ENCODE measurements at places on chromosomes 6 and 20.

- no peak for DNase-seq
These were observed 207.7 kb upstream of the DTNBP1 start for GRCh38 chr6:15870333-15871043.

DNA sequence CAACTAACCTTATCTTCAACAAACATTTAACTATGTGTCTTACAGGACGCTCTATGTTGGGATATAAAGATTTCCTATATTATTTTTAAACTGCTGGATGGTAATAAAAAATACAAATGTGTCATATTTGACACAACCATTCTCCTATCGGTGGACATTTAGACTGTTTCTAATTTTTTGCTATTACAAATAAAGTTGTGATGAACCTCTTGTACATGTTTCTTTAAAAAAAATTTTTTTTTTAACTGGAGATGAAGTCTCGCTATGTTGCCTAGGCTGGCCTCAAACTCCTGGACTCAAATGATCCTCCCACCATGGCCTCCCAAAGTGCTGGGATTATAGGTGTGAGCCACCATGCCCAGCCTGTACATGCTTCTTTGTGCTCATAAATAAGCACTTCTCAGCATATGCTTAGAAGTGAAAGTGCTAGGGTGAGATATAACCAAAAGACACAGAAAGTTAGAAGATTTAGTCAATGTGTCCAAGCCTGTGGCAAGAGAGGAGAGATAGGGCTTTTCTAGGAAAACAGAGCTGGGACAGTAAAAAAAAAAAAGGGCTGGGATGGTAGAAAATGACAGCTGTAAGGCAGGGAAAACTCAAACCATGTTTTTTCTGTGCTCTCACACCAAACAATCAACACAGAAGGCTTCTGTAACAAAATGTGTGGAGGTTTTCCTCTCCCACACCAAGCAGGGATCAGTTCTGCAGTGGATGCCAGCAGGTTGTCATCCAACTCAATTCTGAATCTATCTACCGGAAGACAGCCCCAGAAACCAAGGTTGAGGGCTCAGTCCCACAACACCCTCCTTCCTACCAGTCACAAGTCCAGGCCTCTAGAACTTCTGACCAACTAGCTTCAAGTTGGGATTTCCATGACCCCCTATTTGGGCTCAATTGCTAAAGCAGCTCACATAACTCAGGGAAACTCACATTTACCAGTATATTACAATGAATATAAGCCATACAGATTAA is 70.0 kb upstream of the SMIM29 start:
- DNase-seq: no peak

DNA sequence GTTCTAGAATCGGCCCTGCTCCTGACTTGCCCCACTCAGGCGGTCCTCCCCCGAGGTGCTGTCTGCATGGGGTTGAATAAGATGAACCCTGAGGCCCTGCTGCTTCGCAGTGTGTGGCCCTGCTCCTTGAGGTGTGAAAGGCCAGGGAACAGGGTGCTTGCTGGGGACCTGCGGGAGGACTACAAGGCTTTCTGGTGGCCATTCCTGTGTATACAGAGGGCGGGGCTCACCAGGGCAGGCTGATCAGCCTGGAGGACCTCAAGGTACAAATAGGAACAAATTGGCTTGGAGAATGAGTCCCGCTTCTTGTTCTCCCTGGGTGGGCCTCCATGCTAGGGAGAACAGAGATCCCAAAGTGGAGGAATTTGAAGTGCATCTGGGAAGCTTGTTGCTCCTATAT is 5.7 kb downstream of the NOTCH4 start:
- DNase-seq: no peak

DNA sequence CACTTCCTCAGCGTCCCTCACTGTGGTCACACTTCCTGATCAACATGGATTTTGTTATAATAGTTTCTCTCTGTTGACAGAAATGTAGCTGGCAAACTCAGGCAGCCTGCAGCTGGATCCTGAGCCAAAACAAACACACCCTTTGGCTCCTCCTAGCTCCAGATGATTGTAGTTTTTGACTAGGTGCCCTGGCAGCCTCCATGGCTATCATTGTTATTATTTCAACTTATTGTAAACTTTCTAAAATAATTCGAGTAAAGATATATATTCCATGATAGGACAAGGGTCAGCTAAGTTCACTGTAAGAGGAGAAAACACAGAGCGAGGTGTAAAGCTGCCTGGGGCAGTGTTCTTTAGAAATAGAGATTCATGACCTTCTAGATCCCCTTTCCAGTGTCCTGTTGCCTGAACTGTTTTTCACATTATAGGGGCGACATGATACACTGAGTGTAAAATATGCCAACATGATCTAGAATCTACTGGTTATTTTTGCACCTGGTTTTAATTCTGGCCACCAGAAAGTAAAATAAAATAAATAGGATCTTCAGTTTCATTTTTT is 98.2 kb upstream of the HDGFL1 start:
- DNase-seq: no peak

GRCh38 chr6:138290423-138290962 is 72.2 kb upstream of the PBOV1 start:
- DNase-seq: no peak

DNA sequence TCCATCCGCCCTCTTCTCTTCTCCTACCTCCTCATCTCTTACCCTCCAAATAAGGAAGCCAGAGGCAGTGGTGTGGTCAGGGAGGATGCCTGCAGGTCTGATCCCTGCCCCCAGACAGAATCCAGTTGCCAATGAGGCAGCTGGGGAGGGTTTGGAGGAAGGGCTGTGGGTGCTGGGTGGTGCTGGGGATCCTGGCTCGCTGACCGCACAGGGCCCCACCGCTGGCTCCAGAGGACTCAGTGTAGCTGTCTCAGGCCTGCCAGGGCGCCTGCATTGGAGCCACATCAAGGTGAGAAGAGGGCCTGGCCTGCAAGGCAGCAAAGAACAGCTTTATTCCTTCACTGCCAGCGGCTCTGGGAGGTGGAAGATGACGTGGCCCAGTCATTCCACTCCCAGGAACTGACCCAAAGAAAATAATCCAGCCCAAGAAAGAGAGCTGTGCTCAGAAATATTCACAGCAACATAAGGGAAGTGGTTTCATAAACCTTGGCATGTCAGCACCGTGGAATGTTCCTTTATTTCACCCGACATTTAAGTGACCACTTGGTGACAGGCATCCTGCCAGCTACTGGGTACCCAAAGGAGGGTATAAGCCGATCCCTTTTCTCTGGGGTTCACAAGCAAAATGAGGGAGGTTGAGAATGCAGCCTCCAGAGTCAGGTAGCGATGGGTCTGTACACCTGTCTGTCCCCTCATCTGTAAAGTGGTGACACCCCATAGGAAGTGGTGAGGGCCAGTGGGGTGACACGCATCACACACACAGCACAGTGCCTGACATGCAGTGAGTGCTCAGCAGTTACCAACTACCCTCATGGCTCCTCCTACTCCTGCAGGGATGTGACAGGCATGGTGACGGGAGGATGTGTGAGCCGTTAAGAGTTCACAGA is 125.1 kb downstream of the SNX5 start:
- DNase-seq: no peak

- DNase-seq: no peak
These were observed 3.5 kb downstream of the FKBP1C start for GRCh38 chr6:63214816-63215215.

DNA sequence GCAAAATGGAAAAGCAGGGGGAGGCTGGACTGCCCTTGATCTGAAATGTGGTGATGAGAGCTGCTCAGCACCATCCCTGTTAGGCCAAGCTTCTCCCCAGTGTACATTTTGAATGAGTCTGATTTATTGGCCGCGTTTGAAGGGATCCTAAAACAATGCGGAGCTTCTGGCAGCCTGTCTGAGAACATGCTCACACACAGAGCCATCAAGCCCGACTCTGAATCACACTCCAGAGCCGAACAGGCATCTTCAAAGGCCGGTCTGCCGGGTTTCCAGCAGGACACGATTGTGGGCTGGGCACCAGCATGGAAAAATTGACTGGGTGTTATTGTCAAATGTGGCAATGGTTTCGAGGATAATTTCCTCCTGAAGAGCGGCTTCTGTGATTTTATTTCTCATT is 235.9 kb downstream of the TFAP2C start:
- DNase-seq: no peak

DNA sequence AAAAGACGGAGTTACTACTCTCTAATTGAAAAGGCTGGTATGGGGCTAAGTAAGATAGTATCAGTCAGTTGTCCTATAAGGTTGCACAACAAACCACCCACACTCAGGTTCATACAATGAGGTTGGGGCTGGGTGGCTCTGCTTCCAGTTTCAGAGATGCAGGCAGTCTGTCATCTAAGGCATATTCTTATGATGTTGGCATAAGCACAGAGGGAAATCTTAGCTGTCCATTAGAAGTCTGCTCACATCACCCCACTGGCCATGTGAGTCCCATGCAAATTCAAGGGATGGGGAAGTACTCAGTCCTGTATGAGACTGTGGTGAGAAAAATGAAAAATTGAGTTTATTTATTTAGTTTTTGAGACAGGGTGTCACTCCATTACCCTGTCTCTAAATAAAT is 118.6 kb downstream of the LAMP5 start:
- no peak for DNase-seq

GRCh38 chr6:78580923-78581322 is 286.4 kb upstream of the IRAK1BP1 start:
- DNase-seq: no peak

DNA sequence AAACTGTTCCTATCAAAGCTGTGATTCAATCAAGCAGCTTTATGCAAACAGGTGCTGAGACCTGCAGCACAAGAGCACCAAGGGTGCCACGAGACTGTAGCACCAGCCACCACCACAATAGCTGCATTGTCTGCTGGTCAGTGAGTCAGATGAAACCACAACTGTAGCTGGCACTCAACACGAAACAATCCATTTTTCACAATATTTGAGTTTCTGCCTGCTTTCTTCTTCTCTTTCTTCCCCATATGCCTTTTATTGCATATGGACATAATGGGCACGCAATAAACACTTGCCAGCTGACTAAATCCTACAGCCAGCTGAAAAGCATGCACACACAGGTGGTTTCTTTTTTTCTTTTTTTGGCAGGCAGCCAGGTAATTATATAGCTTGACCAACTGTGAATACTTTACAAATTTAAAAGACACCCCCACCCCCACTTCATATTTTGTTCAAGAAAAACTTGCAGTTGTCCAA is 16.6 kb downstream of the SLC2A12 start:
- DNase-seq: no peak

DNA sequence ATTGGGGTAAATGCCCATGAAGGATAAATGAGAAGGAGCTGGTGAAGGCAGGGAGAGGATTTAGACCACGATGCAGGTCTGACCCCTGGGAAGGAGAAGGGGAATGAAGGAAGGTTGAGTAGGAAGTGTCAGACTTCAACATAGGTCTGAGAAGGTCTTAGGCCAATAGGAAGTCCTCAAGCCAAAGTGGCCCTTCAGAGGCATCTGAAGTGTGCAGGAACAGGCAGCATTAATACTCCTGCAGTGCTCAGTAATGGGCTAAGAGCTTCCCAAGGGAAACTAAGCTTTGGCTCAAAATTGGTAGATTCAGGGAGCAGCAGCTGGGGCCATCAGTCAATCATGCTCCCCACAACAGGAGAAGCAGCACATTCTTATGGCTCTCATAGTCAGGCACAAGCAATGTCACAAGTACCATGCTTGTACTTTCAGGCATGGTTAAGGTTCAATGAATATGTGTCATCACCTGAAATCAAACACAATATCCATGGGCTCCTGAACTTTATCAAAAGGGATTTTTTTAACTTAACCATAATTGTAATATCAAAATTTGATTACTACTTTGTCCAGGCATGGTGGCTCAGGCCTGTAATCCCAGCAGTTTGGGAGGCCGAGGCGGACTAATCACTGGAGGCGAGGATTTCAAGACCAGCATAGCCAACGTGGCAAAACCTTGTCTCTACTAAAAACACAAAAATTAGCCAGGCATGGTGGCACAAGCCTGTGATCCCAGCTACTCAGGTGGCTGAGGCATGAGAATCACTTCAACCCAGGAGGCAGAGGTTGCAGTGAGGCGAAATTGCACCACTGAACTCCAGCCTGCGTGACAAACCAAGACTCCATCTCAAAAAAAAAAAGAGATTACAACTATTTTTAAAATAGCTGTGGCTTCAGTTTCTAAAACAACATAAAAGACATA is 9.9 kb downstream of the RALGAPA2 start:
- no peak for DNase-seq

DNA sequence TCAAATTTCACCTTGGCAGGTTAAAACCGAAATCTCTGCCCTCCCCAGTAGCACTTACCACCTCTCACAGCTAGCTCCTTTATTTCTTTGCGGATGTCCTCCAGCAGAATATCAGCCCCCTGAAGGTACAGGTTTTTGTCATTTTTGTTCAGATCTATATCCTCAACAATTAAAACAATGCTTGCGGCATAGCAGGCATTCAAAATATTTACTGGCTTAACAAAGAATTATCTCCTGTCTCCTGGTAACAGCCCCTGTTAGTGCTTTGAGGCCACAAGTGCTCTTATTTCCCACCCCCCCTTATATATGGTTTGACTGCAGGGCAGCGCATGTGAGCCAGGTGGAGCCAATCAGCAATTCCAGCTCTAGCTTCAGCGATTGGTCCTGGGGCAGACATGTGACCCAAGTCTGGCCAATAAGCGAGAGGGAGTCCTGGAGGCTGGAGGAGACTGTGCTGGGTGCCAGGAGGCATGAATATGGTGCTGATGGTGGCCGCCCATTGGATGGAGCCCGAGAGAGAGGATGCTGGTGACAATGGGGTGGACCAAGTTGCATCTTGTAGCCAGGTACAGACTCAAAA is 21.0 kb downstream of the SULF2 start:
- DNase-seq: no peak

- no peak for DNase-seq
These were observed 609.1 kb downstream of the UTRN start for GRCh38 chr6:144894240-144894639.

DNA sequence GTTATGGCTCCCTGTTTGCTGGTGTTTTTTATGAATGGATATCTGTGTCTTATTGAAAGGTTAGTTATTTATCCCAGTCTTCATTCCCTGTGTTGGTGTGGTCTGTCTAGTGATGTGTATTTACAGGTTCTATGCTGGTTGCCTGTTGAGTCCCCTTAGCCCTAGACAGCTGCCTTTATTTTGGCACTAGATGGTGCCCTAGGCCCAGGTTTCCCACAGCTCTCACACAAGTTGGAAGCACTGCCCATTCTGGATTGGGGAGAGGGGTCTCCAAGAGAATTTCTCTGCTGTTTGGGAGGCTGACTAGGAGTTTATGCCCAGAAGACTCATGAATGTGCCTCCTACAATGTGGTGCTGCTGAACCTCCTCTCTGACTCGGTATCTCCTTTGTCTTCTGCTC is 12.4 kb downstream of the GRM1 start:
- DNase-seq: no peak

- no peak for DNase-seq
These were observed 232.7 kb upstream of the CDH4 start for GRCh38 chr20:61019322-61019721.

All from stimulated activated CD8-positive, alpha-beta memory T cell treated with anti-CD3 and anti-CD28 coated beads, Interleukin-4, amount 100 ng/mL, for 4 hours (primary cell).